Spinal cord (tissue), 10 donors: ENCODE measurements at places on chromosomes 7 and 10. TPM values are rescaled to one million over a fixed set of nuclear protein-coding genes. Genes with fewer than 3 reads are reported as not detected.

GRCh38 chr10:62562795-62563194 lies 188.6 kb downstream of the ZNF365 start:
- DNase-seq, result no peak
- no peaks in the 10 kb centered on the region for H3K27me3 ChIP-seq
- H3K4me1 ChIP-seq, result peaks cover 8% of the 10 kb centered on the region
- H3K36me3 ChIP-seq, result no peaks in the 10 kb centered on the region

- no peaks in the 10 kb centered on the region for H3K36me3 ChIP-seq
- H3K27me3 ChIP-seq, result peaks cover 16% of the 10 kb centered on the region
- no peak within 1 kb of the TSS for H3K27ac ChIP-seq
- DNase-seq, result no peak
These were observed at the start of gene PIK3AP1 for GRCh38 chr10:96720422-96721206. PIK3AP1 (minus strand) TSS chr10:96720514; CDS start chr10:96720394, 120 bp downstream.

- no peaks in the 10 kb centered on the region for H3K27me3 ChIP-seq
- no peak overlapping the region for H3K4me3 ChIP-seq
- peaks cover 23% of the 10 kb centered on the region for H3K36me3 ChIP-seq
- no peak for DNase-seq
- H3K27ac ChIP-seq, result no peak overlapping the region
These were observed 73.0 kb downstream of the CTBP2 start for GRCh38 chr10:125087191-125087896.

CALD1 gene
- polyA plus RNA-seq, result 77.4 TPM

UCN3 gene
- 0.86 TPM for polyA plus RNA-seq

DNA sequence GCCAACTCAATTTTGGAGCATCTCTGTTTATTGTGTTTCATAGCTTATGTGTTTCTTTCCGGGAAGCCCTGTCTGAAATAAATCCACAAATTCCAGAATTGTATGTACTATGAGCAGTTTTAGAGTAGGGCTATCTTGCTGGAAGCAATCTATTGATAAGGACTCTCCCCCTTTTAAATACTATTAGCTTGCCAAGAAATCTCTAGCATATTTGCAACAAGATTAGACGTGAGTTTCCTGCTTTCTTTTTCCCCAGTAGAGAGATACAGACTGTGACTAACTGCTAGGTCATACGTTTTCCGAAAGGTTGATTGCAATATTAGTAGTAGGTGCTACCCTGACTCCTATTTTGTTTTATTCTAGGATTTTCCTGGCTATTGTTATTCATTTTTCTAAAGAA lies 277.0 kb downstream of the MALRD1 start:
- H3K36me3 ChIP-seq, result no peaks in the 10 kb centered on the region
- no peak overlapping the region for H3K4me3 ChIP-seq
- no peak overlapping the region for H3K27ac ChIP-seq

GLCCI1 gene
- 35.7 TPM for polyA plus RNA-seq

RGR gene
- polyA plus RNA-seq, result 12.1 TPM

- H3K36me3 ChIP-seq, result no peaks in the 10 kb centered on the region
- no peak for DNase-seq
- H3K4me3 ChIP-seq, result no peak overlapping the region
These were observed 656.6 kb downstream of the INHBA start for GRCh38 chr7:41046221-41046761.

DNA sequence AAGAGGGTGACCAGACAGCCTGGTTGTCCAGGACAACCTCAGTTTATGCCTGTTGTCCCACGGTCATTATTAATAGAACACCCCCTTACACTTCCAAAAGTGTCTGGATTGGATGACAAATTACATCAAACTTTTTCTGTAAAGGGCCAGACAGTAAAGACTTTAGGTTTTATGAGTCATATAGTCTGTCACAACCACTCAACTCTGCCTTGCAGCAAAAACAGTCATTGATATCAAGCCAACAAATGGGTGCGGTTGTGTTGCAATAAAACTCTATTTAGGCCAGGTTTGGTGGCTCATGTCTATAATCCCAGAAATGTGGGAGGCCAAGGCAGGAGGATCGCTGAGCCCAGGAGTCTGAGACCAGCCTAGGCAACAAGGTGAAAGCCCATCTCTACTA lies 66.7 kb upstream of the ATP6V0A4 start:
- no peaks in the 10 kb centered on the region for H3K27me3 ChIP-seq
- no peak overlapping the region for H3K27ac ChIP-seq
- H3K4me3 ChIP-seq, result no peak overlapping the region
- H3K36me3 ChIP-seq, result peaks cover 69% of the 10 kb centered on the region

GRCh38 chr7:33807779-33808482 lies 97.4 kb upstream of the BMPER start:
- no peaks in the 10 kb centered on the region for H3K27me3 ChIP-seq
- H3K4me1 ChIP-seq, result no peaks in the 10 kb centered on the region
- H3K4me3 ChIP-seq, result no peak overlapping the region
- H3K27ac ChIP-seq, result no peak overlapping the region

SSC4D gene
- 4.3 TPM for polyA plus RNA-seq

GRCh38 chr7:69775231-69775771 lies 177.0 kb downstream of the AUTS2 start:
- no peak overlapping the region for H3K4me3 ChIP-seq
- H3K27ac ChIP-seq, result no peak overlapping the region
- no peaks in the 10 kb centered on the region for H3K27me3 ChIP-seq

OPN4 gene
- 0.17 TPM for polyA plus RNA-seq

DNA sequence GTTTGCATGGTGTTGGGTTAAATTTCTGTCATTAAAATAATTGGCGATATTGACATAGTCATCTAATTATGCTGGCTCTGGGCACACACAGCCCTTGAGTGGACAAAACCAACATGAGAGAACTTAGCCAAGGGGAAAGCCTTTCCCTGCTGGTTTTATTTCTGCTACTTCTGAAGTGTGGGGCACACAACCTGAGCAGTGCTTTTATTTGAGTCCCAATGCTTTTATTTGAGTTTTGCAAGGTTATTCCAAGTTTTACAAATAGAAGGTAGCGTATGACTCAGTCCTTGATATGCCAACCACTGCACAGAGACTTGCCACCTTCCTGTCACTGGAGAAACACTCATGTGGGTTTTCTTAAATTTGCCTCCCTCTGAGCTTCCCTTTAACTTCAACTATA lies 145.7 kb downstream of the EGFR start:
- peaks cover 3% of the 10 kb centered on the region for H3K4me1 ChIP-seq

DNA sequence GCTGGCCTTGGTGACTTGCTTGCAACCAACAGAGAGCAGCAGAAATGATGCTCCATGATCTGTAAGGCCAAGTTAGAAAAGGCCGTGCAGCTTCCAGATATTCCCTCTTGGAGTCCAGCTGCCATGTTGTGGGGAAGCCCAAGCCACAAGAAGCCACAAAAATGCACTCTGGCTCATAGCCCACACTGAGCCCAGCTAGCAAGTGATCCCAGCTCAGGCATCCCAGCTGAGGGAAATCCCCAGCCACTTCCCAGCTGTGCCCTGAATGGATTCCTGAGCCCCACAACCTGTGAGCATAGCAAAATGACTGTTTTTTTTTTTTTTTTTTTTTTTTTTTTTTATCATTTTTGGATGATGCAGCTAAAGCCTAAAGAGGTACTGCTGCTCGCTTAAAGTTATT lies 11.1 kb upstream of the SDK1 start:
- H3K27ac ChIP-seq, result no peak overlapping the region
- H3K4me1 ChIP-seq, result peaks cover 7% of the 10 kb centered on the region
- DNase-seq, result no peak
- no peak overlapping the region for H3K4me3 ChIP-seq
- H3K27me3 ChIP-seq, result no peaks in the 10 kb centered on the region

GRCh38 chr10:70162892-70163201 lies 7.5 kb downstream of the SAR1A start:
- peaks cover 7% of the 10 kb centered on the region for H3K36me3 ChIP-seq
- DNase-seq, result no peak
- no peaks in the 10 kb centered on the region for H3K4me1 ChIP-seq
- no peak overlapping the region for H3K4me3 ChIP-seq

- H3K27me3 ChIP-seq, result no peaks in the 10 kb centered on the region
- DNase-seq, result no peak
- H3K27ac ChIP-seq, result no peak overlapping the region
- no peaks in the 10 kb centered on the region for H3K36me3 ChIP-seq
These were observed 22.9 kb downstream of the GSAP start for GRCh38 chr7:77393261-77393660.

GRCh38 chr10:113369365-113369694 lies 183.5 kb upstream of the HABP2 start:
- H3K4me3 ChIP-seq, result no peak overlapping the region
- DNase-seq, result no peak

GRCh38 chr7:66869660-66870450 lies 51.2 kb upstream of the TMEM248 start:
- H3K4me1 ChIP-seq, result no peaks in the 10 kb centered on the region
- H3K4me3 ChIP-seq, result no peak overlapping the region
- DNase-seq, result no peak

DNA sequence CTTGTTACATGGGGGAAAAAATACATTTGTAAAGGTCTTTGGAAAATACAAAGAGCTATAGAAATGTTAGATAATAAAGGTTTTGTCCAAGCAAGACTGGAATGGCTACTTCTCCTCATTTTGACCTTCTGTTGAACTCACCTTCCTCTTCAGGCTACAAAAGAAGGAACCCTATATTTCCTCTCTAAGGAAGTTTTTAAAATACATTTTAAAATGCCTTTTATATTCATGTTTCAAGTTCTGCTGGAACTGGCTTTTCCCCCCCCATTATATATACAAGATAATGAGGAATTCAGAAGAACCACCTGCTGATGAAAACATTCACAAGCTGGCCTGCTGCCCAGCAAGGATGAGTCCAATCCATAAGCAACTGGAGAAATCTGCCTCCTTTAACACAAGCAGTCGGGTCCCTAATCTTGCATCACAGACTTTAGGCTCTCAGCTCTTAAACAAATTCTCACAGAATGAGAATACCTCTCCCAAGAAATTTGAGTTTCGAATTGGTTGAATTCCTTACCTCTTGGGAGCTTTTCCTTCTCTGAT lies 44.6 kb downstream of the MTERF1 start:
- H3K4me3 ChIP-seq, result no peak overlapping the region
- no peaks in the 10 kb centered on the region for H3K27me3 ChIP-seq
- no peaks in the 10 kb centered on the region for H3K4me1 ChIP-seq
- DNase-seq, result no peak
- no peaks in the 10 kb centered on the region for H3K36me3 ChIP-seq

DNA sequence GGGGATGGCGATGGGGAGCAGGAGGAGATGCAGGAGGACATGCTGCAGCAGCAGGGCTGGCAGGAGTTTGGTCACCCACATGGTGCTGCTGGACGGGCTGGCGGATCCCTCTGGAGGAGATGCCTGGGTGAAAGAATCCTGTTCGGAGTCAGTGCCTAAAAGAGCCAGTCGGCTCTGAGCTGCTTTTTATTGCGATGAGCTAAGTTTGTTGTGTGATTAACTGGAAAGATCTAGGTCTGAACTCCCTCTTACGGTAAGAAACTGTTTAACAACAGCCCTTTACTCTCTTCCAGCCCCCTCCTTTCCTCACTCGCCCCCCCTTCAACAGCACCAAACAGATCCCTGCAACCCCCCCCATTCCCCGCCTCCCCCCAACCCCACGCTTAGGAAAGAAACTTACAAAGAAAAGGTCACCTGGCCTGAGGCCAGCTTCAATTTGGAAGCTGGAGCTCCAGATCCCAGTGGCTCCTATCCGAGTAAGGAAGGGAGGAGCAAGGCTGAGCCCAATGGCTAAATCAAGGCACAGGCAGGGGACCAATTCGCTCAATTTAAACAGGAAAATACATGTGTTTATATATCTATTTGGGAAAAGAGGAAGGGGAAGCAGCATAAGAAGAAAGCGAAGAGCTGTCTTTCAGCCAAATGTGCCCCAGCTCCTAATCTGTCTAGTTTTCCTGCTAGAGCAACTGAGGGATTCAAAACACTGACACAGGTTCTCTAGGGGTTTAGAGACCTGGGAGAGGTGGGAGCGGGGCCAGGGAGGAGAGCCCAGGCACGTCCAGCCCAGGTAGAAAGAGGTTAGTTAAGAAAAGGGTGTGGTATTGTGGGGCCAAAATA lies at the start of gene HGF:
HGF (minus strand) TSS at position 157 of the 837 bp plus-strand sequence; CDS start at position 81, 76 bp downstream.
- peak; percentile 34 for DNase-seq
- peak within 1 kb of the TSS; percentile 36 for H3K4me3 ChIP-seq
- H3K4me1 ChIP-seq, result peaks cover 4% of the 10 kb centered on the region
- no peak within 1 kb of the TSS for H3K27ac ChIP-seq
- no peaks in the 10 kb centered on the region for H3K36me3 ChIP-seq

DNA sequence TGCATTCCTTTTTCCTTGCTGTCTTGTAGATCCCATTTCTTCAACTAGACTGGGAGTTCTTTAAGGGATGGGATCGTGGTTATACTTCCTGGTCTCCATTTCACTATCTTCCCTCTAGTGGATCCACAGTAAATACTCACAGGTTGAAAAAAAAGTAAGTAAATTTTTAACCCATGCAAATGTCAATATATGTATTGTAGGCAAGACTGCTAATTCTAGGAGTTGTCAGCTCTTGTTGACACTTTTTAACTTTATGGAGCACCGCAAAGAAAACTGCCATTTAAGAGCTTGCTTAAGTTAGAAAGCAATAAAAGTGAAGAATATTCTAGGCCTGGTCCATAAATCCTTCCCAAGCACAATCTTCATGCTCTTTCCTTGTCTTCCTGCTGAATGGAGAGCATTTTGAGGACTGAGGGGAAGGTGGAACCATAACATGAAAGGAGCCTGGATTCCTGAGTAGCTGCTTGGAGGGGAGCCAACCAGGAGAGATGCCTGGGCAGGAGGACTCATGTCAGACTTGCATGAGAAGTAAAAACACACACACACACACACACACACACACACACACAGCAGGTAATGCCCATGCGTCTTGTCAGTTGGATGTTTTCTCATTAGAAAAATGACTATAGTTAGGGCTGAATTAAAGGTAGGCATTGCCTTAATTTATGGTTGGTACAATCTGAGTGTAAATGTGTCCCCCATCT lies 32.2 kb downstream of the VWA2 start:
- no peak overlapping the region for H3K4me3 ChIP-seq
- no peaks in the 10 kb centered on the region for H3K4me1 ChIP-seq
- no peak for DNase-seq
- no peaks in the 10 kb centered on the region for H3K36me3 ChIP-seq
- no peaks in the 10 kb centered on the region for H3K27me3 ChIP-seq
- H3K27ac ChIP-seq, result no peak overlapping the region

GRCh38 chr7:9029681-9030530 lies 596.5 kb downstream of the NXPH1 start:
- no peak overlapping the region for H3K27ac ChIP-seq
- no peaks in the 10 kb centered on the region for H3K4me1 ChIP-seq
- no peaks in the 10 kb centered on the region for H3K27me3 ChIP-seq
- H3K4me3 ChIP-seq, result no peak overlapping the region
- peak; percentile 16 for DNase-seq
- H3K36me3 ChIP-seq, result no peaks in the 10 kb centered on the region

DNA sequence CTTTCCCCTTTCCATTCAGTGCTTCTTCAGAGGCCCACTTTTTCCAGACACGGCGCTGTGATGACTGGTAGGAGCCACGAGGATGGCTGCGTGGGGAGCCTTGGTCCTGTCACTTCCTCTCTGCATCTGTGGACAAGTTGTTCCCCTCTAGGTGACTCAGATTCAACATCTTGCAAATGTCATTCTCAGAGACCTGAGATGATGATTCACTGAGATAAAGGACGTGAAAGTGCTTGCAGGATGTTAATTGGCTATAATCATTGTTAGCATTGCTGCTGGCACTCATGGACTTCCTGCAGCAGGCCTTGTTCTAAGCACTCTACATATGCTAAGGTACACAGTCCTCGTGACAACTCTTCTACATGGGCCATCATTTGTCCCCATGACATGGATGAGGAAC lies 489.8 kb upstream of the ZMIZ1 start:
- H3K27me3 ChIP-seq, result peaks cover 1% of the 10 kb centered on the region
- DNase-seq, result no peak
- no peaks in the 10 kb centered on the region for H3K36me3 ChIP-seq
- no peak overlapping the region for H3K4me3 ChIP-seq
- H3K4me1 ChIP-seq, result peaks cover 32% of the 10 kb centered on the region

CABCOCO1 gene
- 6.9 TPM for polyA plus RNA-seq
